Activated T-helper 1 cell treated with Interleukin-2 at 50 U/mL for 16 hours (primary cell): ENCODE measurements at places on chromosomes 11 and 22.

- DNase-seq, result no peak
These were observed 31.8 kb upstream of the APOBEC3A start for GRCh38 chr22:38925571-38926041.

- no peak for DNase-seq
These were observed 24.7 kb downstream of the RCOR2 start for GRCh38 chr11:63892228-63892627.

DNA sequence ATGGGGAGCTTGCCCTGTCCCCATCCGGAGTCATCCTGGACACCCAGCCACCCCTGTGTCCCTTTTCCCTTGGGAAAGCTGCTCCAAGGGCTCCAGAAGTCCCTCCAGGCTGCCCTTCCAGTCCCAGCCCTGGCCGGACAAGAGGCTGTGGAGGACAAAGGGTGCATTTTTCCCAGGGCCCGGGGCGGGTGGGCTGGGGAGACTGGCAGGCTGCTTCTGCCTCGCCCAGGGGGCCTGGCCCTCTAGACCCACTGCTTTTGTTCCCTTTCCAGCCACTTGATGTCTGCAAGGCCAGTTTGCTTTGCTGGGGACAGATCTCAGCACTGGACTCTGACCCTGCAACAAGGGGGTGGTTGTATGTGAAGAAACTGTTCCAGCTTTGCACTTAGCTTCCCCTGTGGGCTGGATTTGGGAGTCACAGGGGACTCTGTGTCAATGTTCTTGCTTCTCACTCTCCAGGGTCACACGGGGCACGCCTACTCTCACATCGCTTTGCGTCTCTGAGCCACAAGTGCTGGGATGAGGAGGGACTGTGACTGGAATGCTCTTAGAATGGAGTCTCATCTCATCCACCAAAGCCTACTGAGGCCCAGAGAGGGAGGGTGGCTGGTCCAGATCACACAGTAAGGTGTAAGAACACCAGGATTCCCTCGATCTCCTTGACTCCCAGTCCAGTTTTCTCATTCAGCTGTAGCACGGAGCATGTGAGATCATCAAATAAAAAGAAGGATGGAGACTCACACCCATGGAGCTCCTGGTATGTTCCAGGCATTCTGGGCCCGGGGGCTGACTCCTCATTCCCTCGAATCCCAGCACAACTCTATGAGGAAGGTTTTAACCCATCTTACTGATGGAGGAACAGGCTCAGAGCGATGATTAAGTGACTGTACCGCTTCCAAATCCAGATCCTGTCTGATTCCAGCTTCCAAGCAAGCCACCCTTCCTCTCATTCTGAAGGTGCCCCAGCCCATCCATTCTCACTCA is 59.9 kb downstream of the FBXO7 start:
- DNase-seq, result no peak

DNA sequence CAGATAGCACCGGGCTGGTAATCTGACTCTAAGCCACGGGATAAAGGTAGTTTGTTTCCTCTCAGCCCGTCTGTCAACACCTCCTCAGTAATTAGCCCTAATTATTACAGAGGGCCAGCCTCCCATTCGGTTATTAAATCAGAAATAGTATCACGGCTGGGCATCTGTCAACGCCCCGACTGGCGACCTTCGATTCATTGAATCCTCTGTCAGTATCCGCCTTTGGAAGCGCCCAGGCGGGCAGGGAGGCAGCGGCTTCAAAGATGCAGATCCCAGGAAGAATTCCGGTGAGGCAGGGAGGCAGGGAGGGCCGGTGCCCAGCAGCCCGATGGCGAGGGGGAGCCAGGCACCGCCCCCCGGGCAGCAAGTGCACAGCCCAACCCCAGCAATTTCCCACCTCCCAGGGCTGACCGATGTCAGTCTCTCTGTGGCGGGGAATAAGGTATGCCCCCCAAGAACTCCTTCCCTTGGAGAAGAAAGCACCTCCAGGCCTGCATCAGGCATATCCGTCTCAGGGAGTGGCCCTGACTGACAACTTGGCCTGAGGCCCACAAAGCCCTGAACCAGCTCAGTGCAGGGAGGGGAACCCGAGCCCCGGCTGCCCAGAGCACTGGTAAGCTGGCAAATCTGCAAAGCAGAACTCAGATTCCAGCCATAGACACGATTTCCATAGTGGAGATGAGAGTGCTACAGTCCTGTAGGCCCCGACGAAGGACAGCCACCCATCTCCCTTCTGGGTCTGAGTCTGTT is 11.4 kb downstream of the GNB1L start:
- DNase-seq, result no peak

DNA sequence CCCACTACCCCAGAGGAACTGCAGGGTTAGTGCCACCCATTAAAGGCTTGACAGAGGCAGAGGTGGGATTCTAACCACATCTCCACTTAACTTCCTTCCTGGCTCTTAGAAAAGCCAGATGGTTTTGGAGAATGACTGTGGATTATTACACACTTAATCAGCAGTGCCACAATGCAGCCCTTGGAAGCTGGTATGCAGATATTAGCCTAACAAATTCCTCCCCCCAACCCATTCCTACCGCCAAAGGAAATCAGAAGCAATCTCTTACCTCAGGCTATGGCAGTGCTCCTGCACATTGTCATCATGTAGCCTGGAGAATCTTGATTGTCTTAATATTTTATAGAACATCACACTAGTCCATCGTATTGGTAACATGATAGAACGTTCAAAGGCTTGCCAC is 23.2 kb upstream of the NRGN start:
- no peak for DNase-seq

DNA sequence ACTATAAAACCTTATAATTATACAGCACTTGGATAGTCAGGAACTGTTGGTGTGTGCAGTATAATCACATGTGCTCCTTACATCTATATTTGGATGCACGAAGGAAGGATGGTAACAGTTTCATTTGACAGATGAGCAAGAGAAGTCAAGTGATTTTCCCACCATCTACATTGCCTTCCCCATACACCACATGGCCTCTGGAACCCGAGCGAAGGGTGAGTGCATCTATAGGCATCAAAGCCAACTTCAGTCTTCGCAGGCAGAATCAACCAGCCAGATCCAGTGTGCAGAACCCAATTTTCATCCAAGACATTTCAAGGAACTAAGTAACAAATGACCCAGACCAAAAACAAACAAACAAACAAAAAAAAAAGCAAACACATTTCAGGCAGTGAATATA is 85.1 kb upstream of the BLID start:
- DNase-seq, result no peak

DNA sequence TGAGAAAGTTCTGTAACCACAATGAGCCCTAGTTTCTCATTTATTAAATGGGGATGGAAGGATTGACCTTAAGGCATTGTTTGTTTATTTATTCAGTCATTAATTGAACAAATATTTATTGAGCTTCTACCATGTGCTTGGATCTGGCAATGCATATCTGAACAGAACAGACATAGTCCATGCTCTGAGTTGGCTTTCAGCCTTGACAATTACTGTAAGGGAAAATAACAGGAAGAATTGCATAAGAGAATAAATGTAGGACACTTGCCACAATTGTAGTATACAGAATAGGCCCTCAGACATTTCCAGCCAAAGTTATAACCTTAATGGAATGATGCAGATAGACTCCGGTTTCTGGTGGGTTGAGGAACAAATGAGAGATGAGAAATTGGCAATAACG is 160.5 kb upstream of the TTC12 start:
- DNase-seq, result no peak

GRCh38 chr11:17217401-17217800 is 9.6 kb upstream of the PIK3C2A start:
- DNase-seq, result no peak
